ENCODE measurements at places on chromosomes 3 and 15.

GRCh38 chr15:70023769-70024491 is 73.8 kb downstream of the TLE3 start:
- DNase-seq: no peak

DNA sequence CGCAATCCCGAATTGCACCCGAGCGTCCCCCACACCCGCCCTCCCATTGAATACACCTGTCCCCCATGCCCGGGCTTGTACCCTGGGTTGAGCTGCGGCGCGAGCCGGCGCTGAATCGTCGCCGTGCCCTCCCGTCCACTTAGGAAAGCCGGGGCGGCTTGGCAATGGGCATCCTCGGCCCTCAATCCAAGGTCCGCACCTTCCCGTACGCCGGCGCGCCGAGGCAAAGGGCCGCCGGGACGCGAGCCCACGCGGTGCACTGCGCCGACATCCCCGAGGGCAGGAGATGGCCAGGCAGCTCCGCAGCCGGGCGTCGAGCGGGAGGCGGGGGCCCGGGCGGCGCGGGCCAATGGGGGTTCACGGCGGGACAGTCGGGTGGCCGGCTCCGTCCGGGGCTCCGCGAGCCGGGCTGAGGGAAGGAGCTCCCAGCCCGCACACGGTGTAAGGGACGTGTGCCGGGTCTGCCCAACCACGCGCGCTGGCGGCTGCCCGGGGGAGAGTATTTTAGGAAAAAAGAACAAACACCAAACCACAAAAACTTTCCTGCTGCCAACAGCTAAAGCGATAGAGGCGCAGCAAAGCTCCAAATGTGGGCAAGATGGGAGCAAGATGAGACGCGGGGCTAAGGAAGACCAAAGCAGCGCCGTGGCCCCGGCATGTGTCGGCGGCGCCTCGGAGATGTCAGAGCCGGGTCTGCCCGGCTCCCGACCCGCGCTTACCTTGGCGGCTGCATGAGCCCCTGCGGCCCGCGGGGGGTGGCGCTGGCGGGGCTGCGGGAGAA is 621 bp downstream of the RGMA start:
- peak; percentile 10 for DNase-seq

- DNase-seq: no peak
Observed at GRCh38 chr3:94136133-94136532, 73.3 kb downstream of the NSUN3 start.

GRCh38 chr3:45020534-45020933 is 5.6 kb upstream of the CLEC3B start:
- peak; percentile 42 for DNase-seq

DNA sequence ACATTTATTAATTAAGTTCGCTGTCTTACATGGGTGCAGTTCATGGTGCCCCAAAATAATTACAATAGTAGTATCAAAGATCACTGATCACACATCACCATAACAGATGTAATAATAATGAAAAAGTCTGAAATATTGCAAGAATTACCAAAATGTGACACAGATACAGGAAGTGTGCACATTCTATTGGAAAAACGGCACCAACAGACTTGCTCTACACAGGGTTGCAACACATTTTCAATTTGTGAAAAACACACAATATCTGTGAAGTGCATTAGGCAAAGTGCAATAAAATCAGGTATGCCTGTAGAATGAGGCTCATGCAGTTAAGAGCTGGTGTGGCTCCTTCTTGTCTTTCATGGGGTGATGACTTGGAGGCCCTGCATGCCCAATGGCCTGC is 265.8 kb downstream of the RPLP1 start:
- no peak for DNase-seq

Data from CD4-positive, alpha-beta T cell (primary cell).